ENCODE measurements at places on chromosomes 4 and X. TPM values are rescaled to one million over a fixed set of nuclear protein-coding genes. Genes with fewer than 3 reads are reported as not detected.

- no peak for DNase-seq
These were observed 1.0 kb downstream of the SLC10A6 start for GRCh38 chr4:86848136-86848535.

- peak; percentile 26 for DNase-seq
These were observed 6.5 kb downstream of the ZNF185 start for GRCh38 chrX:152904151-152905080.

GRCh38 chr4:38939165-38939564 lies 71.6 kb downstream of the FAM114A1 start:
- DNase-seq: no peak

DNA sequence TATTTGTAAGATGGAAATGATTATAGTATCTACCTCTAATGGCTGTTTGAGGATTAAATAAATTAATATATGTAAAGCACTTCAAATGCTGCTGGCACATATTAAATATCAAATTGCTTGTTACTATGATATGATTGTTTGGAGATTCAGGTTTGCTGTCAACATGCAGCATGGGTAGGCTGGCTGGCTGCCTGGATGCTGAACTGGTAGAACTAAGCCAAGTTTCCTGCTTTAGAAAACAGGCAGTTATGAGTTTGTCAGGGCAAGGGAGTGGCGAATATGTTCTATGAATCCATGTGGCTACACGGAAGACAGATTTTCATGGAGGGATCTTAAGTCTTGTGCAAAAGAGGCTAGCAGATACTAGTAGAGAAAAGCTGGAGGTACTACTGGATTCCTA lies 239.6 kb downstream of the GBA3 start:
- DNase-seq: no peak

- no peak for DNase-seq
These were observed 180.3 kb upstream of the PPARGC1A start for GRCh38 chr4:24070117-24070516.

GRCh38 chrX:100645106-100645505 lies 1.1 kb downstream of the SRPX2 start:
- no peak for DNase-seq

GRCh38 chrX:115562480-115562847 lies 1.5 kb downstream of the PLS3 start:
- no peak for DNase-seq

DNA sequence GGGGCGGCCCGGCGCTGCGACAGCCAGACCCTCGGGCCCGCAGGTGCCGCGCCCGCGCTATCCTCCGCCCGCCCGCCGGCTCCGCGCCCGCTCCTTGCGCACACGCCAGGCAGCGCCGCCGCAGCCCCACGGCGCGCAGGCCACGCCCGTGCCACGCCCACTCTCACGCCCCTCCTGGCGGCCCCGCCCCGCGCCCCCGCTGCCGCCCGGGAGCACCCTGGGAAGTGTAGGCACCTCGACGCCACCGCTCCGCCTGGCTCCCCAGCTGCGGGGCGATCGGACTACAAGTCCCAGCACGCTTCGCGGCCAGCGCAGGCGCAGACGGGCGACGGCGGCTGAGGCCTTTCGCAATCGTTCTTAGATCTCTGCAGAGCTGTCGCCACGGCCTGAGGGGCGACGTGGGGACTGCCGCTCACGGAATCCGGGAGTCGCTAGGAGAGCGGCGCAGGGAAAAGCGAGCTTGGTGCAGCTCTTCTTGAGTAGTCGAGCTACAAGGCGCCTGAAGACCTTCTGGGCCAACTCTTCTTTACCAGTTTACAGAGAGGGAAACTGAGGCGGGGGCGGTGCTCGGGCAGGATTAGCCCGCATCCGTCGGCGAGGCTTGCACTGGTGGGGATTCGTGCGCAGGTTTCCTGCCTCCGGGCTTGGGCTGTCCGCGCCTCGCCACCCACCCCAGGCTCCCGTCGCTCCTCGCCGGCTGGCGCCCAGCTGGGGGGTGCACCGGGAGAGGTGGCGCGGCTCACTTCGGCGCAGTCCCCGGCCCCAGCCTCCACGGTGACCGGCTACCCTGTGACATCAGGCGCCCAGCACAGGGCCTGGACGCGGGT lies at the start of gene ABLIM2:
Gene ABLIM2 (minus strand): TSS at position 104 of the 827 bp plus-strand sequence. CDS start 124 bp downstream, outside the sequence.
- peak; percentile 96 for DNase-seq

DNA sequence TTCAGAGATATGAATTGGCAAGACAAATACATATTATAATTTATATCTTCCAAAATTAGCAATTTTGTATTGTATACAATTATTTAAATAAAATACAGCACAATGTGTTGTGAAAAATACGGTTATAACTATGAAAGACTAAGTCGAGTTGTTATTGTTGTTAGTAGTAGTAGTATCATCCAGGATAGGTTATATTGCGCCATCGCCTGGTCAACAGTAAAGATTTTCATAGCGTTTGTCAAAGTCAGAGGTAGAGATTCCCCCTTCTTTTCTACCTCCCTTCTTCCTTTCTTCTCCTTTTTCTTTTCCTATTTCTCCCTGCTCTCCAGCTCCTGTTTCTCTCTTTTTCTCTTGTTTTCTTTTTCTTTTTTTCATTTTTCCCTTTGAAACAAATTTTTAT lies 499.1 kb upstream of the EPHA5 start:
- DNase-seq: no peak

GRCh38 chr4:15717657-15718416 lies 15.0 kb downstream of the BST1 start:
- DNase-seq: no peak

GRCh38 chrX:22603060-22603459 lies 330.3 kb downstream of the CBLL2 start:
- no peak for DNase-seq

DNA sequence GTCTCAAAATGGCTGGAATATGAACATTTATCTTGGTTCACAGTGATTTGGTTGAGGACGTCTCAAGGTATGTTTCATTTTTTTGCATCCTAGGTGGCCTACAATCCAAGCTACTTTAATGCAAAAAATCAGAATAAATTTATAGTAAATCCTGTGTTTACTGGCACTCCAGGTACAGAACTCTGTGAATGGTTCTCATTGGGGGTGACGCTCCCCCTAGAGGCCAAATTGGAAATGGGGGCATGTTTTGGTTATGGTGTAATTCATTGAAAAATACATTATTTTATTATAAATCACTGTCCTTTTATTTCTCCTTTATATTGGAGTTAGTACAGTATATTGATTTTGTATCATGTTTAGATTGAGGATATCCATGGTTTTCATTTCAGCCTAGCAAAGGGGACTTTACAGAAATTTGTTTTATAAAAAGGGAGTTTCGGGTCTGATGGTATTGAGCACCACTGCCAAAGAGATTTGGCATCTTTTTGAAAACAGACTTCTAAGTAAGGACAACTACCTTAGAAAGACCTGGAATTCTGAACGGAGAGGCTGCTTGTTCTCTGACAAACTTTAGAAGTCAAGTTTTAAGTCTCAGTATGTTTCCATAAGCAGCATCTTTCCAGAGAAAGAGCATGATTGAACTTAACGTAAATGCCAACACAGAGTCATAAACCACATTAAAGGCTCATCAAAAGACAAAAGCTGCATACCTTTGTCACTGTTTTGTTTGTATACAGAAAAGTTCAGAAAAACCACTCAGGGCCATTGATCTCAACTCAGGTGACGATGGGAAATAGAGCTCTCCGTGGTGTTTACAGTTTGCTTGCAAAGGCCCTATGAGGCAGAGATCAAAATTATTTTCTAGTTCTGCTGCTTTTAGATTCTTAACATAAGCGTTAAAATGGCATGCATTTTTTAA lies 19.4 kb downstream of the MTM1 start:
- peak; percentile 13 for DNase-seq

DNA sequence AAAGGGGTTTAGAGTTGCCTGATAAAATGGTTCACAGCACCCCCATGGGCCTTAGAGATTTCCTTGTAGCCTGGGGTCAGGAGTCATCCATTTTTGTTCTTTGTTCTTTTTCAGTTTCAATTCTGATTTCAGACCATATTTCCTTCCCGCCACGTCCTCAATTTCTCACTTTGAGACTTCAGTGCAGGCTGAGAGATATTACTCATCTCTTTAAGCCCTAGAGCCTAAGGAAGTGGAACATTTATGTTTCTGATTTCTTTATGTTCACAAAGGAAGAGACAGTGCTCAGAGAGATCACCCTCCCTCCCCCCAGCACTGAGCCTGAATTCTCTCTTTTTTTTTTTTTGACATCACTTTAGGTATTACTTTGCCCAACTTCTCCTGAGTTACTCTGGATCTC lies 56.3 kb downstream of the MSN start:
- DNase-seq: no peak

GRCh38 chr4:122639181-122639580 lies 18.3 kb upstream of the IL21 start:
- no peak for DNase-seq

GRCh38 chrX:50697691-50698090 lies 116.3 kb downstream of the SHROOM4 start:
- DNase-seq: no peak

- DNase-seq: peak; percentile 64
These were observed 8.1 kb downstream of the SH3BP2 start for GRCh38 chr4:2800691-2801596.

DNA sequence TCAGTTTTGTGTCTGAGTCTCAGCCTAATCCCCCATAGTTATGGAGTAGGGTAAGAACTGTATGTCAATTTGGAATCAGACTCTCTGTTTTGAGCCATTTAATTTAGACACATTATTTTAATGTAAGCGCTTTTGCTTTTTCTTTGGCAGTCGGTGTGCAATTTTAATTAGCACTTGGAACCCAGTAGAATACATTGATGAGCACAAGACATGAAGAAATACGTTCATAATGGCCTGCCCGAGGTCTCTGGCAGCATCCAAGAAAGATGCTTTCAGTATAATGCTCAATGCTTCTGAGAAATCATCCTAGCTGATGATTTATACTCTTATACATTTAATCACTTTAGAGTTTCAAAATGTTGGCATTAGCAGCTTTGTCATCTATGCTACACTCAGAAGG lies 8.9 kb upstream of the TAPT1 start:
- no peak for DNase-seq

GRCh38 chr4:93217431-93217830 lies 611.1 kb upstream of the ATOH1 start:
- DNase-seq: no peak

- no peak for DNase-seq
These were observed 36.0 kb upstream of the ARSJ start for GRCh38 chr4:114015444-114015899.

- DNase-seq: no peak
These were observed 492.3 kb downstream of the MAGEE1 start for GRCh38 chrX:76919761-76920160.

DNA sequence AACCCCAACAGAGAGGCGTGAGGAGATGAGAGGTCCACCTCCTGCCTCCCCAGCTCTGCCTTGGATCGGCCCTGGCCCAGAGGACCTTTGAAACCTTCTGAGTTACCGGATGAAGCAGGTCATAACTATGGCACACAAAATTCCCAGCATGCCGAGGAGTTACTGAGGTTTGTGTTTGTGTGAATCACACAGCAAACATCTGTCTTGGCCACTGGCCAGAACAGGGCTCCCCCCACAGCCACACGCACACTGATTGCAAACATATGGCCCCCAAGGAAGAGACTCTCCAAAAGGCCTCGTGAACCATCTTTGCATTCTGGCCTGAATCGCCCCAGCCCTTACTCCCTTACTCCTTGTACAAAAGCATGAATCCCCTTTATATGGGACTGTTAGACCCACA lies 18.9 kb downstream of the RPS4X start:
- DNase-seq: no peak

GRCh38 chrX:45196701-45197100 lies 4.0 kb downstream of the DIPK2B start:
- no peak for DNase-seq

DNA sequence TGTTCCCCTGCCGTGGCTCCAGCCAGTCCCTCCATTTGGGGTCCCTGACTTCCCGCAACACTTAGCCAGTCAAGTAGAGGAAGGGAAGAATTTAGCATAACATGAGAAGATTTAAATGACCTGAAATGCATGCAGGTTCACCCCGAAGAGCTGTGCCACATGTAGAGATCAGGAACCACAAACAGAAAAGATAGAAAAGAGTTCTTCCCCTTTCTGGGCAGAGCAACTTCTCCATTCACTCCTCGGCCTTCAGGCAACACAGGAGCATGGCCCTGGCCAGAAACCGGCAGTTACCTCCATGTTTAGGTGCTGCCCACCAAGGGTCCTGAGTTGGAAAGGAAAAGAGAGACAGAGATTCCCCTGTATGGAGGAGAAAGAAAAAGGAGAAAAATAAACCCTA lies 5.2 kb downstream of the NLRP2B start:
- no peak for DNase-seq

DNA sequence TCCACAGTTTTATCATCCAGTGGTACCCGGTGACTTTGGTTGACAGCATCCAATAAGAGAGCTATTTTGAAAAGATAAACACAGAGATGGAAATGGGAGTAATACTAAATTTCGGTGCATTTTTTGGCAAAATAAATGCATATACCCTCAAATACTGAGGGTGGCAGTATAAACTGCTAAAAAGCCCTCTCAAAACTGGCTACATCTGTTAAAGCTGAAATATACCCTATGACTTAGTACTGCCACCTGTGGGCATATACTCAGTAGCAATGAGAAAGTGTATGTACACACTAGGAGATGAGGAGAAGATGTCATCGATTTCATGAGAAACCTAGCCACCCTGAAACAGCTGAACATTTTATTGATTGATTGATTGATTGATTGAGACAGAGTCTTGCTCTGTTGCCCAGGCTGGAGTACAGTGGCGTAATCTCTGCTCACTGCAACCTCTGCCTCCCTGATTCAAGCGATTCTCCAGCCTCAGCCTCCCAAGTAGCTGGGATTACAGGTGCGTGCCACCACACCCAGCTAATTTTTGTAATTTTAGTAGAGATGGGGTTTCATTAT lies 12.2 kb upstream of the TMEM128 start:
- DNase-seq: no peak

GRCh38 chr4:21011106-21011505 lies 310.8 kb downstream of the PACRGL start:
- DNase-seq: no peak

DNA sequence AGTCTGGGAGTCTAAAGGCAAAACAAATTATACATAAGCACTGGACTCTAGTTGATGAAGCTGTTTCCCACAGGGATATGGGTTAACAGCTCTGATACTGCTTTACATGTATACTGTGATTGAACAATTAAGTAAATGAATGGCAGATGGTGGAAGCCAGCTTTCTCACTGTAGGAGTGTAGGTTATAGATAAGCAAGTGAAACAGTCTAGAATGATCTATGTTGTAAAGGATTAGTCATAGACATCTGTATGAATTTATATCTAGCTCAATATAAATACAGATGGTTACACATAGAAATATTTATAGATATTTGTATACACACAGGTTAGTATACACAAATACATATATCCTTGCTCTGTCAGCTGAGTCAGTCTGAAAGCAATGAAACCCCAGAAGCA lies 276.1 kb downstream of the PPARGC1A start:
- no peak for DNase-seq

The CCDC149 gene
- 15.9 TPM for total RNA-seq

The DMD gene
- total RNA-seq: 200 TPM

The CDX4 gene
- total RNA-seq: not detected

The PAGE2B gene
- not detected for total RNA-seq

The ADAM29 gene
- total RNA-seq: not detected

The ITGB1BP2 gene
- total RNA-seq: 0.66 TPM

The KLB gene
- 10.2 TPM for total RNA-seq

The QDPR gene
- total RNA-seq: 53.1 TPM

The P2RY4 gene
- 0.84 TPM for total RNA-seq

The ARSJ gene
- total RNA-seq: 2.3 TPM

The PAPSS1 gene
- 40.4 TPM for total RNA-seq

The ASB5 gene
- not detected for total RNA-seq

The SPATA18 gene
- 2.9 TPM for total RNA-seq

All from tibial nerve (tissue), 4 donors.